ENCODE measurements at places on chromosomes 13 and 19.

GRCh38 chr19:58519087-58519354 lies 589 bp downstream of the ZBTB45 start:
- DNase-seq = no peak

DNA sequence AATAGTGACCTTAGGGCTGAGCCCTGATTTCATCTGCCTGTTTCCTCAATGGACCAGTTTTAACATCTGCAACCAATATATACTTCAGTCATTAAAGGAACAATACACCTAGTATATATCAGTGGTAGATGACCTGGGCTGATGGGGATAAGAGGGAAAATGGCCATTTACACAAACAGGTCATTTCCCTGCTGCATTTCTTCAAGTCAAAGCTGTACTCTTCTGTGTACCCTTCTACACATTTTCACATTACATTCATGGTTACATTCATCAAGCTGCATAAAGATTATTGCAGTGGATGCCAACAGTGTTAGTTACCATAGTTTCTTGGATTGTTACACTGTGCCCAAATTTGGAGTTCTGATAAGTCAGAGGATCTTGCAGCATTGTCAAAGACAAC lies 81.2 kb upstream of the RAP2A start:
- no peak for DNase-seq

DNA sequence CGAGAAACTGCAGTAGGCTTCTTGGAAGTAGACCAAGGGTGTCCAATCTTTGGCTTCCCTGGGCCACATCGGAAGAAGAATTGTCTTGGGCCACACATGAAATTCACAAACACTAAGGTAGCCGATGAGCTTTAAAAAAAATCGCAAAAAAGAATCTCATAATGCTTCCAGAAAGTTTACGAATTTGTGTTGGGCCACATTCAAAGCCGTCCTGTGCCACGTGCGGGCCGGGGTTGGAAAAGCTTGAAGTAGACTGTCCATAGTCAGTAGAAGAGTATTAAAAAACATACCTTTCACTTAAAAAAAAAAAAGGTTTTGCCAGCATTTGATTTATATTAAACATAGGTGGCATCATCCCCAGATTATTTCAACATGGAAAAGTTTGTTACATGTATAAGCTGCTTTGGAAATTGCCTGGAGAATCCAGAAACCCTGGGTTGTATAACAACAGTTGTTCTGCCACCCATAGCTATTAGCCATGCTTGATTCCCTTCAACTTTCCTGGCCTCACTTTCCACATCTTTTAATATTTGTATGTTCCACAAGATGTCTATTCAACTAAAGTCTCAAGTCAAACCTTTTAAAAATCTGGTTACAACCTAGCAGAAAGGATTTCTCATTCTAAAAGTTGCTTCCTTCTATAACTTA lies 1.0 kb downstream of the IFT88 start:
- DNase-seq = no peak

GRCh38 chr19:495402-496111 lies 729 bp upstream of the MADCAM1 start:
- peak; percentile 49 for DNase-seq

DNA sequence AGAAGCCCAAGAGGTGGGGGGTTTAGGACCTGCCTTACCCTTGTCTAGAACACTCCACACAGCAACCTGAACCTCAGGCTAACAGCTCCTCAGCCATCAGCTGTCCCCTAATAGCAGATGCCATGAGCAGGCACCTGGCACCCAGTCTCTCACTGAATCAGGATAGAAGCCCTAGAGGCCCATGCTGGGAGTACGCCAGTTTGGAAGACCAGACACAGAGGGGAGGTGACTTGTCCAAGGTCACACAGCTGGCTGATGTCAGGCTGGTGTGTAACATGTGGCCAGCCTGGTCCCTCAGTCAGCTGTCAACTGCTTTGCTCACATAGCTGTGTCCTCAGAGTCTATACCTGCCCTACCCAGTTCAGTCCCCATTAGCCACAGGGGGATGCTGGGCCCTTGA lies 12.8 kb upstream of the SAMD1 start:
- DNase-seq = no peak

DNA sequence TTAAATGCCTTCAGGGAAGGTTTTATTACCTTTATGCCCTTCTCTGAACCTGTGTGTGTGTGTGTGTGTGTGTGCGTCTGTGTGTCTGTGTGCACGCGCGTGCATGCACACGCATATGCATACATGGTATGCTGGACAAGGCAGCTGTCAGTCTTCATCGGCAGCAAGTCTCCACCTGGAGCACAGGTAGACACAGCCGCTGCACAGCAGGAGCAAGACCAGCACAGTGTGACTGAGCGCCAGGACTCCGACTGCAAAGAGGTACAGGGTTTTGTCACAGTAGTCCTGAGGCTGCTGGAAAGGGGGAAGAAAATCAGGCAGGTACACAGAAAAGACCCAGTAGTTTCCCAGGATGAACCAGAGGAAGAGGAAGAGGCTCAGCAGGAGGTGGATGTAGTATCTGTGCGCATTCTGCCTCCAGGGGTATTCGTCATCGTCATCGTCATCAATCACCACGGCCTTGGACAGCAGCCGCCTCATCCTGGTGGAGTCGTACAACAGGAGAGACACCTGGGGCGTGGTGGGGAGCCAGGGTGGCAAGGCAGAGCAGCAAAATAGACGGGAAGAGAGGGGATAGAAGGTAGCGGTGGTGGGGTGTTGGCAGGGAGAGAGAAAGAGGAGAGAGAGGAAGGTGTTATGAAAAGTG lies 12.8 kb upstream of the DHRS12 start:
- DNase-seq = no peak

DNA sequence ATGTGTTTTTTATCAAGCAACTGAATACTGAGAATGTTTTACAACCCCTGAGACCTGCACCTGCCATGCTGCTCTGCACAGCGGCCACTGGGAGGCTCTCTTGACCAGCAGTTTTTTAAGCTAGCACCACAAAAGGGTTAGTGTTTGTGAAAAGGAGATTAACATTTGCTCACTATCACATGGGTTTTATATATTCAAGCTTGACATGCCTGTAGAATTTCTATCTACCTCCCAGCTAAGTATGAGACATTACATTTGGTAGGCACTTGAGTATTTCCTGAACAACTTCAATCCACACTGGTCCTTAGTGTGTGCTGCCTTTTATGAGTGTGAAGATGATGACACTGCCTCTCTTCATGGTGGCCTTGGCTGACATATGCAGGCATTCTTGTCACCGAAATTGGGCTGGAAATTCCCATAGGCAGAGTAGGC lies 1238.9 kb downstream of the UQCRFS1 start:
- DNase-seq = no peak

DNA sequence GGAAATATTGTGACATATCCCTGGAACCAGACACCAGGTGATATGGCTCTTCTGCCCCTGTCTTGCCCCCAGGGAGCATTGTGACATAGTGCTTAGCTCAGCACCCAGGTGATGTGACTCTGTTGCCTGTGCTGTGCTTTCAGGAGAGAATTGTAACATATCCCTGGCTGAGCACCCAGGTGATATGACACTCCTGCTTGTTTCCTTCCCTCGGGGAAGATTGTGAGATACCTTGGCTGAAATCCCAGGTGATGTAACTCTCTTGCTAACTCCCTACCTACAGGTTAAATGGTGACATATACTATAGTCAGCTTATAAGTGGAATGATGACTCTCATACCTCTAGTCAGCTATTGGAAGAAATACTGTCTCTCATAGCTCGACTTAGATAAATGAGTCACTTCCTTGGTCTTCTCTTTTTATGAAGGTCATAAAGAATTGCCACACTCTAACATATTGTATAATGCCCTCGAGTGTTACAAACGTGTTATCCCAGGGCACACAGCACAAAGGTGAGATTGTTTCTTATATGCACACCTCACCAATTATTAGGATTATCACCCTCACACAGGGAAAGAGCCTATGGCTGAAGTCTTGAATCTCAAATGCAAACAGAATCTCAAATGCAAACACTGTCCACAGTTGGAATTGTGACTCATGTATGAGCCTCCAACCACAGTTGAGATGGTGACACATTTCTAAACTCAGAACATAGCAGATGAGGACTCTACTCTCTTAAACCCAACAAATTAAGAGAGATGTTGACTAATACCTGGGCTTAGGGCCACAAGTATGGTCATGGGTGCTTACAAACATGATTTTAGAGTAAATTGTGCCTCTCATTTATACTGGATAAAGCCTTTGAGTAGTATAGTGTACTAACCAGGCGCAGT lies 32.7 kb upstream of the ZNF254 start:
- no peak for DNase-seq

- no peak for DNase-seq
Measured at GRCh38 chr19:29538651-29539050, 12.9 kb downstream of the VSTM2B start.

- DNase-seq = no peak
Measured at GRCh38 chr13:41293272-41293671, 17.8 kb upstream of the NAA16 start.

- no peak for DNase-seq
Measured at GRCh38 chr13:112838038-112838841, 130.8 kb upstream of the MCF2L start.

DNA sequence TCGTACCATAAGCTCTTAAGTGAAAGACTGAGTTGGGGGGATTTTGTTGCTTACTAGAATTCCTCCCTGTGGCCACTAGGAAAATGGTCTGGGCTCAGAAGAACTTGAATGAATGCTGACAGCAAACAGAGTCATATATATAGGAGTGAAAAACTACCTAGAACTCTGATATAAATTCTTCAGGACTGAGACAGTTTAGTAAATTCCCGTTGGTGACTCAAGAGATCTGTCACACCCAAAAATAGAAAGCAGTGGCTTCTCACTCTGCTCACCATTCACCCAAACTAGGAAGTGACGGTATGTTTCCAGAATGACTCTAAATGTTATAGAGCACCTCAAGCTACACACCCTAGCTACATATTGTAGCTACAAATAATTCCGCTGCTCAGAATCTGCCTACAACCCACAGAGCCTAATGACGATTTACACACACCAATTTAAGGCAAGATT lies 116.2 kb downstream of the TBC1D4 start:
- peak; percentile 37 for DNase-seq

DNA sequence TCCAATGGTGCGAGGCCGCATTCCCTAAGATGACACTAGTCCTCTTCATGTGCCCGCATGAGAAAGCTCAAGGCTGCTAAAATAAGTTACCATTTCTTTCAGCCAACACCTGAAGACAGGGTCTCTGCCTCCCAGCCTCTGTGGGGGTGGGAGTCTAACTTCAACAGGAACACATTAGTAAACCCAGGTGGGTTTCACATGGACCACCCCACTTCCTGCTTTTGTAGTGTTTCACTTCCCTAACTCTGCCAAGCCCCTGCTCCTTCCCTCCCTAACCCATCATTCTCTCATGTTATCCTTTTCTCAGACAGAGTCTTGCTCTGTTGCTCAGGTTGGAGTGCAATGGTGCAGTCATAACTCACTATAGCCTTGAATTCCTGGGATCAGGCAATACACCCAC lies 783.6 kb downstream of the UQCRFS1 start:
- DNase-seq = no peak

DNA sequence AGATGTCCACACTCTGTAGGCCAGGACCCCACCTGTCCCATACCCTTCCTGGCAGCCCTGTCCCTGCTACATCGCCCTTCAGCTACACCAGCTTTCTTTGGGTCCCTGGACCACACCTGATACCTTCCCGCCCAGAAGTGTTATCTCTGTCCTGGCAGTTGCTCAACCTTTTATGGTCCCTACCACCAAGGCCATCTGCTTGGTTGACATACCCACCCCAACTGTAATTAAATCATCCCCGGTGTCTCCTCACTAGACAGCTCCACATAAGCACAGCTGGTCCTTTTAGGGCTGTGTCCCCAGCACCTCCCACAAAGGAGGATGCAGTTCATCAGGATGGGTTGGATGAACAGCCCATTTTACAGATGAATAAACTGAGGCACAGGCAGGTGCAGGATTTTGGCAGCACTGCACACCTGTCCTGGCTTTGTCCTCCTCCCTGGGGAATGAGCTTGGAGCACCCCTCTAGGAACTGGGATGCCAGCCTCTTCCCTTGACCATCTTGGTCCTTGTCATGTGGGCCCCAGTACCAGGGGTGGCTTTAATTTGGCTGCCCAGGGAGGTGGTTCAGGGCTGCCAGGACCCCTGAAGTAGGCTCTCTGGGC lies 12.9 kb downstream of the NACC1 start:
- DNase-seq = no peak

DNA sequence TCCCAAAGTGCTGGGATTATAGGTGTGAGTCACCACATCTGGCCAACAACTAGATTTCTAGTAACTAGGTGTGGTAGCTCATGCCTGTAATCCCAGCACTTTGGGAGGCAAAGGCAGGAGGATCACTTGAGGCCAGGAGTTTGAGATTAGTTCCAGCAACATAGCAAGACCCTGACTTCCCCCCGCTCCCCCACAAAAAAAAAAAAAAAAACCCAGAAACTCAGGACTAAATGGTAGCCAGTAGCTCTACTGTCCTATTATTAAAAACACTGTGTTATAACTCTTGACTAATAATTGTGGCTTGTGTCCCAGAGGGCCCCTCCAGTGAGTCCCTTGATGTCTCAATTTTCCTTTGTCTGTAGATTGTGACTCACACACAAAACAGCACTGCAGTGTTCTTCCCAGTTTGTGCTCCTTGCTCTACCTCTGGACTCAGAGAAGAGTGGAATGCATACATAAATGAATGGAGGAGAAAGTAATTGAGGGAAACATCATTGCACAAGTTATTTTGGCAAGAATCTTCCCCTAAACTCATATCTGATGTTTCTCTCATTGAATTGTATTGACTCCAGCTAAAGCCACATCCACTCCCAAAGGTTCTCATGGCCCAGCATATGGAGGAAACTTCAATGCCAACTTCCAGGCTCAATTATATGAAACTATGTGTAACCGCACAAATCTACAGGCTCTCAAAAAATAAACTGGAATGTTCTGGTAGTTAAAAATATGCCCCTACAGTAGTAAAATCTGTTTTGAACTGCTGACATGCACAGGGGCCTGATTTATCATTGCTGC lies 8.8 kb downstream of the TPT1 start:
- no peak for DNase-seq

- no peak for DNase-seq
Measured at GRCh38 chr19:33347300-33347699, 26.2 kb upstream of the CEBPG start.

All from immature natural killer cell (primary cell).